ENCODE measurements at places on chromosomes 5 and 9.

GRCh38 chr9:133543772-133544467 is 9.4 kb downstream of the ADAMTSL2 start:
- no peak for DNase-seq

DNA sequence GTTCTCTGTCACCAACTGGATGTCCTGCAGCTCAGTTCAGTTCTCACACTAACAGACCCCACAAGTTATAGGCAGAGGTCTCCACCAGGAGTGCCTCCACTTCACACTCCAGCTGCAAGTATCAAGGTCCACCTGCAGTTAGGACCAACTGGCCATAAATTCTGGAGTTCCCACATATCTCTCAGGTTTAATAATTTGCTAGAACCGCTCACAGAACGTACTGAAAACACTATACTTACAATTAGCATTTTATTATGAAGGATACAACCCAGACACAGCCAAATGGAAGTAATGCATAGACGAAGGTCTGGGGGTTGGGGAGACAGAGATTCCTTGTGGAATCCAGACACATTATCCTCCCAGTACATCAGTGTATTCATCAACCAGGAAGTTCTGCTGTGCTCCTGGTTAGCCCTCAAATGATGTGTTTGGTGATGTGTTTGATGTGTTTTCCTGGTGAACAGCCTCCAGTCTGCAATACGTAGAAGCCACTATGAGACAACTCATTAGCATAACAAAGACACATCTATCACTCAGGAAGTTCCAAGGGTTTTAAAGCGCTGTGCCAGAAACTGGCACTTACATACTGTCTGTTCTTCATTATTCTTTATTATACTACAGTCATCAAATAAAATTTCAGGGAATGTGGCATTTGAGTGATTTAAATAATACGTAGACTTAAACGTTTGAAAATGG is 25.4 kb downstream of the OGN start:
- no peak for DNase-seq

GRCh38 chr9:101977614-101978210 is 239.3 kb upstream of the GRIN3A start:
- DNase-seq = no peak

DNA sequence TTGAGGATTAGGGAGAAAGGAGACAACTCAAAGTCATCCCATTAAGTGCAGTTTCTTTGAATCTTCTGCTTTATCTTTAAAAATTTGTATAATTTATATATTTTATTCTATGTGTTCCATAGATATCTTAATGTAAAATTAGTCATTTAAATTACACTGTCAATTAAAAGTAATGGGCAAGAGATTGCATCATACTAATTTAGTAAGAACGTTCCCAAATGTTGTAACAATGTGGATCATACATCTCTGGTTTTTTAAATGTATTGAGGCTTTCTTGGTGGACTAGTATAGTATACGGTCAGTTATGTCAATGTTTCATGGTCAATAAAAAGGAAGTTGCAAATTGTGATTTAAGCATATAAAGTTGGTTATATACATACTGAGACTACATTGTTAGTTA is 6.2 kb downstream of the TSLP start:
- DNase-seq = no peak

DNA sequence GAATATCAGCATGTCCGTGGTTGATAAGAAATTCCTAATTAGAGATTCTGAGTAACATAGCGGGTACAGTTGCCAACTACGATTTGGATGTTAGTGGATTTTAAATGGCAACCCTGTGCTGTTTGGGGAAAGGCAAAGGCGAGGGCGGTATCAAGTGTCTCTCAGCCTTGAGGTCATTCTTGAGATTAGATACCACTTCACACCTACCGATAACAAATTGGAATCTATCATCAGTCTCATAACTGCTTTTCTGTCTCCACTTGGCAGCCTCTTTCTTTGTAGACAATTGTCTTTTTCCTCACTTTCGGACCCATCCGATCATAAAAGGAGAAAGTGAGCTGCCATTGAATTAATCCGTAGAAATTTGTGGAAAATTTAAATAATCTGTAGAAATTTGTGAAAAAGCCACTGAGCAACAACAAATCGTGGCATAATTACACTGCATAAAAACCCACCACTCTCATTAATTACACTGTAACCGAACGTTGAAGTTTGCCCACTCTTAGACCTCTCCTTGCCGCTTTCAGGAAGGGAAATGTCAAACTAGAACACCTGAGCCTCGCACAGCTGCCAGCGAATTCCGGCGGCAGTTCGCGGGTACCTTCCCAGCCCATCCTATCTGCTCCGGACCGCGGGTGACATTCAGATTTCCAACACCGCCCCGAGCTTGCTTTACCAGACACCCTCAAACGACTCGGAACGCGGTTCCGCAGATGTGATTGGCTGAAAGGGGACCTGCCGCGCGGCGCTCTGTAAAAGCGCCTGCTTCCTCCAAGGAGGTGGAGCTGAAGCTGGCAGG is 849 bp upstream of the RGMB start:
- DNase-seq = peak; percentile 33

DNA sequence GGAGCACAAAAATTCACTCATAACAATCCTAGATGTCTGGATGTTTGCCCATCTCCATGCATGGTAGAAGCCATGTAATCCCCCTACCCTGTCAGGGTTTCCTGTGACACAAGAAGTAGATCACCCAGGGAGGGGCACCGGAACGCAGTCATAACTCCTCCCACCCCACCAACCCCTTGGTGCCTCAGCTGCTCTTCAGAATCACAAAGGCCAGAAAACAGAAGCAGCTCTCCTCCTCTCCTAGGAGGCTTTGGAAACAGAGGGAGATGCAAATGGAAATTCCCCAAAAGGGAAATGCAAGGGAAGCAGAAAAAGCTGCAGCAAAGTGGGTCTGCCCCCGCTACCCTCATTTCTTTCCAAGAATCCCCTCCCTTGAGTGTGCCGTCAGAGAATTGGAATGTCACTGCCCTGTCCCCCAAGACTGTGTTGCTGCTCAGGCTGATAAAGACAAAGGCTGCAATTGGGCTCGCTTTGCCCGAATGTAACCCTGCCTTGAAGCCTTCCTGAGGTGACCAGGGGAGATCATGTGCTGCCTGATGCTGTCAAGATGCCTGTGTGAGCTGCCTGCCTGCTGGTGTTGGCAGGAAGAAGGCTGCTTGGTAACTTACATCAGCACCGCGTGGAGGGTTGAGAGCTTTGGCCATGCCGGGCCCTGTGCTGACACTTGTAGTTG is 65.5 kb upstream of the ABCA1 start:
- DNase-seq = no peak

- DNase-seq = no peak
Observed at GRCh38 chr9:107707915-107708441, 218.4 kb upstream of the KLF4 start.

GRCh38 chr5:141902015-141902814 is 21.5 kb upstream of the DELE1 start:
- no peak for DNase-seq

DNA sequence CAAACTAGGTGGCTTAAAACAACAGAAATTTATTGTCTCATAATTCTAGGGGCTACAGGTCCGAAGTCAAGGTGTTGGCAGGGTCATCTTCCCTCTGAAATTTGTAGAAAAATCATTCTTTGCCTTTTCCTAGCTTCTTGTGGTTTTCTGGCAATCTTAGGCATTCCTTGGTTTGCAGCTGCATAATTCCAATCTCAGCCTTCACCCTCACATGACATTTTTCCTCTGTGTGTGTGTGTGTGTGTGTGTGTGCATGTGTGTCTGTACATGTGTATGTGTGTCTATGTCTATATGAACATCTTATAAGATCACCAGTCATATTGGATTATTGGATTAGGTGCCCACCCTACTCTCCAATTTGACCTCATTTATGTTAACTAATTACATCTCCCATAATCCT is 330.6 kb downstream of the CHSY3 start:
- no peak for DNase-seq

DNA sequence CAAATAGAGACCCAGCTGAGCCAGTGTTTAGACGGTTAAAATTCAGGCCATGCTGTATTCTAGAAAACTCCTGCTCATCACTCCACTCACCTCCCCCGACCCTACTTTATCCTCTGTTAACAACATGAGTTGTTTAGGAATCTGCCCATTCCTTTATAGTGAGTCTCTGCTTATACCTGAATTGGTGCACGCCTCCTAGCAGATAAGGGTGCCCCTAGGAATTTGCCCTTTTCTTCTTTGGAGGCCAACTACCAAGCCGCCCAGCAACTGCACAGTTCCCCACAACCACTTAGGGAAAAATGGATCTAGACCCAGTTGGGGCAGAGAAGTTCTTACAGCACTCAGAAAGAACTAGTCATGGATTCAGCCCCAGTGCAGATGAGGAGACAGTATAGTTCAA is 102.3 kb downstream of the MAMDC2 start:
- DNase-seq = no peak

- no peak for DNase-seq
Observed at GRCh38 chr5:95930141-95930930, 31.3 kb downstream of the ELL2 start.

- no peak for DNase-seq
Observed at GRCh38 chr9:5994493-5994892, 20.9 kb downstream of the RANBP6 start.

DNA sequence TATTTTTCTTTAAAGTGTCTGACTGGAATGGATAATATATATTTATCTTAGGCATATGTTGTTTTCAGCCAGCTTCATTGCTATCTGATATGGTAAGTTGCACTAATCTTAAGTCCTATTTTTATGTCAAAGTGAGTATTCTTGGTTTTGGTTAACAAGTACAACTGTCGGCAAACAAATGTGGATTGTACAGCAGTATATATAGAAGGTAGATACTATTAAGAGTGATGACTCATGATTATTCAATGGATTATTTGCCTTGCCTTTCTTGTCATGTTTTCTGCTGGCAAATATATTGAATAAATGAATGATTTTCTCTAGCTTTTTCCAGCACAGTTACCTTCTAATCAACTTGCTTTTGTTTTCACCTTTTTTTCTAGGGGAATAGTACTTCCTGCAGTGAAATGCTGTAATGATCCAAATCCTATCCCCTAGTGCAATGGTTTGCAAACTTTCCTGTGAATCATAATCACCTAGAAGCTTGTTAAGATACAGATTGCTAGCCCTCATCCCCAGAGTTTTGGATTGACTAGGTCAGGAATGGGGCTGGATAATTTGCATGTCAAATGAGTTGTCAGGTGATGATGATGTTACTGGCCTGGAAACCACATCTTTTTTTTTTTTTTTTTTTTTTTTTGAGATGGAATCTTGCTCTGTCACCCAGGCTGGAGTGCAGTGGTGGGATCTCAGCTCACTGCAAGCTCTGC is 60.8 kb upstream of the ARRDC3 start:
- DNase-seq = no peak

DNA sequence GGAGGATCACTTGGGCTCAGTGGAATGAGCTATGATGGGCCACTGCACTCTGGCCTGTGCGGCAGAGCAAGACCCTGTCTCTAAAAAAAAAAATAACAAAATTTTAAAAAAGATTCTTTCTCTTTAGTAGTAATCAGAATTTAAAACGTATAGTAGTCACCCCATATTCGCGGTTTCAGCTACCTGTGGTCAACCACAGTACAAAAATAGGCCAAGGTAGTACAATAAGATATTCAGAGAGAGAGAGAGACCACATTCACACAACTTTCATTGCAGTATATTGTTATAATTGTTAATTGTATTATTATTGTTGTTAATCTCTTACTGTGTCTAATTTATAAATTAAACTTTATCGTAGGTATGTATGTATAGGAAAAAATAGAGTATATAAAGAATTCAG is 18.7 kb downstream of the INIP start:
- DNase-seq = no peak

GRCh38 chr9:17810728-17811571 is 232.1 kb downstream of the SH3GL2 start:
- no peak for DNase-seq

GRCh38 chr9:113373676-113374392 is 3.0 kb downstream of the HDHD3 start:
- DNase-seq = no peak

GRCh38 chr5:1445313-1445688 is at the start of gene SLC6A3:
Gene SLC6A3 (minus strand): TSS chr5:1445440. CDS start chr5:1443197, 2,243 bp downstream.
- no peak for DNase-seq

DNA sequence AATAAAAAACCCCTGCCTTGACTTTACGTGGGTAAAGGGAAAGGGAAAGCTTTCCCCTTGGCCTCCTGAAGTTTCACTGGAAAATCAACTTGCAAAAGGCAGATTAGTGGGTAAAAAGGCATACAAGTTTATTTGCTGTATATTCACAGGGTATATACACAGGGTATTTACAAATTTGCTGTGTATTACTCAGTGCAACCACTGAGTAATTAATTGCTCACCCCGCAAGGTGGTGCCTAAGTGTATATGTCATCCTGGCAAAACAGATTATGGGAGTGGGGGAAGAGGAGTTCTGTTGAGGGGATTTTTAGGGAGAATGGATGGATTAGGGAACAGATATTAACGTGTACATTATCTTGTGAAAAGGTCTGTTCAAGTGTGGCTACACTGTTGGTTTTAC is 7.1 kb upstream of the RARS1 start:
- no peak for DNase-seq

DNA sequence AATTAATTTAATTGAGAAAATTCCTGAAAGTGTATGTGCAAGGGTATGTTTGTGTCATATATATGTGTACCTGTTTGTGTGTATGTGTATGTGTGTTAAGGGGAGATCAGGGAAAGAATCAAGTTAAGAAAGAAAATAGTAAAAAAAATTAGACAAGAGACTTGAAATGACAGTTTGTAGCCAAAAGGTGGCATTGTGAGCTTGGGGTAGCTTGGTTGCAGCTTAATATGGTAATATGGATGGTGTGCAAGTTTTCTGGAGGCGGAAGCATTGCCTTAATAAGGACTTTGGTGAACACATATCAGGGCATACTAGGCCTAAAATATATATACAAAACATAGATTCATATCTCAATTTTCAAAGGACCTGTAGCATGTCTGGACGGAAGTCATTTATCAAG is 129.9 kb downstream of the INSYN2B start:
- DNase-seq = no peak

DNA sequence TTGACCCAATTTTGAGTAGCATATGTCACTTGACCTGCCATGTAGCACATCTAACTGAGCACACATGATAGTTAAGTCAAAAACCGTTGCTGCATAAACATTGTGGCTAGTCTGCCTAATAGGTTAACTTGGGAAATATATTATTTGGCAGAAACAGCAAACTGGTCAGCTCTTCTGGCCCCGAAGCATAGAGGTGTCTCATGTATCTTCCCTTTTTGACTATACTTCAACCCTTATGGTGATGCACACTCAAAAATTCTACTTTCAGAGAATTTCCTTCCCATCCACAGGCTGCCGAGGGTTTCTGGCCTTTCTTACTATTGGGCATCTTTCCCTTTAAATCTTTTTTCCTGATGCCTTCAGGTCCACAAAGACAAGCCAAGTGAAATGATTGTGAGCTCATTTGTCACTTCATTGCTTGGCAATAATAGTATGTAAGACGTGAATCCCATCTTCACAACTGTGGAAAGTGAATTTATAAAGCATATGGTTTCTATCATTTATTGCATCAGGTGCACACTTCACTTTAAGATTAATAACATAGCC is 41.2 kb downstream of the MOCS2 start:
- DNase-seq = no peak
